ENCODE measurements at places on chromosomes 2 and 18.

GRCh38 chr2:113217455-113218282, 43.9 kb downstream of the PSD4 start:
- no peak for DNase-seq

GRCh38 chr2:77831471-77831870, 309.3 kb upstream of the LRRTM4 start:
- DNase-seq: no peak

- peak; percentile 14 for DNase-seq
Measured at GRCh38 chr2:203603456-203604389, 68.6 kb upstream of the RAPH1 start.

DNA sequence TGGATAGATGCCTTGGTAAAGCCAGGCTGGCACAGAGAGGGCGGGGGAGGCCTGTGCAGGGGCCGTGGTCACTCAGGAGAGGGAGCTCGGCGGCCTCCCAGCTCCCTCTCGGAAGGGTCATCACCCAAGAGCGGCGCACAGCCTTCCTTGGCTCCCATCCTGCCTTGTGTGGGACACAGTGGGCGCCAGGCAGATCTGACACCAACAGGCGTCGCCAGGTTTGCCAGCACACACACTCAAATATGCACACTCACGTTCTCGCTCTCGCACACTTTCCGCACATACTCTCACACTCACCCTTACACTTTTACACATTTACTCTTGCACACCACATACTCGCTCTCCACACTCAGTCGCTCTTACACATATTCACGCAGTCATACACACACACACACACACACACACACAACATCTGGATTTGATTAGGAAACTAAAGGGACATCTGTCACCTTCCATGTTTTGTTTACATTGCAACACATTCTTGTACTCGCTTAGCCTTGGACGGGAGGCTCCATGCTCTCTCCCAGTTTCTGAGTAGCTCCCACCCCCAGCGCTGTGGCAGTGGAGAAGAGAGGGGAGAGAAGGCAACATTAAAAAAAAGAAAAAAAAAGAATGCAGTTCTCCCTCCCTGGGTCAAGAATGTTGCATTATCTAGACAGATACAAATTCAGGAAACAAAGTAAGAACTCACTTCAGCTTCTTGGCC, 10.5 kb downstream of the CHMP1B start:
- no peak for DNase-seq

DNA sequence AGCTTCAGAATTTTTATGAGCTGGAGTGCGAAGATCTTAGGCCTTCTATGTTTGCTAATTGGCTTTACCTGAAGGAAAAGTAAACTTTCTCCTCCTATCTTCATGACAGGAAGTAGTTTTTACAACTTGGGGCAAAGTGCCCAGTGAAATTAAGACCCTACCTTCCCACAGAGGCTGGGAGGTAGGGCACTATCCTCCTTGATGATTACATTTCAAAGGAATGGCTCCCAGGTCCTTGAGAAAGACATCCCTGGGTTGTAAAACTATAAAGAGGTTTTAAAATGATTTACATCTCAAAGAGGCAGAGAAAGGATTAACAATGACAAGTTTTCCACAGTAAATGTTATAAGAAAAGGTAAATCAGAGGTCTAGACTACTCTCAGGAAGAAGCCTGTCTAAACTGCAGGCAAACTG, 155.8 kb downstream of the CDH7 start:
- DNase-seq: no peak

All from OCI-M1 (cell line).